ENCODE measurements at places on chromosomes 3 and 15. TPM values are rescaled to one million over a fixed set of nuclear protein-coding genes. Genes with fewer than 3 reads are reported as not detected.

DNA sequence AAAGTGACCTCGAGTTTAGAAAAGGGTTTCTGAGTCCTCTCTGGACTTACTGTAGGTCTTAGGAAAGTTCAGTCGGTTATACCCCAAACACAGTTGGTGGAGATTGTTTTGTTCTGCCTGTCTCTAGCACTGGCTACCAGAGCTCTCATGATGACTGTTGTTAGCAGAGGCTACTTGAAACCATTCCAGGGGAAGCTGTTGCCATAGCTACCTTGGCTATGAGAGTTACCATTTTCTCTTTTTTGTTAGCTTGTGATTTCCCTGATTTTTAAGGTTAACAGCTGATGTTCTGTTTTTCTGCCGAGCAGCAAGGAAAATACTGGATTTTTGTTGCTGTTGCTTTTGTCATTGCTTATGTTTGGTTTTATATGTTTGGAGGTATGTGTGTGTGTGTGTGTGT lies 26.7 kb downstream of the ABHD2 start:
- peak; percentile 81 for DNase-seq

Gene GOLGA6D
- not detected for polyA plus RNA-seq

DNA sequence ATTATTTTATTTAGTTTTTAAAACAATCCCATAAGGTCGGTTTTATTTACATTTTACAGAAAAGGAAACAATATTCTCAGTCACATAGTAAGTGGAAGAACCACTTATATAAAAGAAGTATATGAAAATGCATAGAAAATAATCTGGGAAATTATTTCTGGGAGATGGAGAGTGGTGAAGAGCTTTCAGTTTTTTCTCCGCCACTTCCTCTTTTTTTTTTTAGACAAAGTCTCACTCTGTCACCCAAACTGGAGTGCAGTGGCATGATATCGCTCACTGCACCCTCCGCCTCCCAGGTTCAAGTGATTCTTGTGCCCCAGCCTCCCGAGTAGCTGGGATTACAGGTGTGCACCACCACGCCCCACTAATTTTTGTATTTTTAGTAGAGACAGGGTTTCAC lies 21.2 kb downstream of the RAD51 start:
- DNase-seq = no peak

GRCh38 chr3:18656410-18656809 lies 231.3 kb upstream of the SATB1 start:
- no peak for DNase-seq

DNA sequence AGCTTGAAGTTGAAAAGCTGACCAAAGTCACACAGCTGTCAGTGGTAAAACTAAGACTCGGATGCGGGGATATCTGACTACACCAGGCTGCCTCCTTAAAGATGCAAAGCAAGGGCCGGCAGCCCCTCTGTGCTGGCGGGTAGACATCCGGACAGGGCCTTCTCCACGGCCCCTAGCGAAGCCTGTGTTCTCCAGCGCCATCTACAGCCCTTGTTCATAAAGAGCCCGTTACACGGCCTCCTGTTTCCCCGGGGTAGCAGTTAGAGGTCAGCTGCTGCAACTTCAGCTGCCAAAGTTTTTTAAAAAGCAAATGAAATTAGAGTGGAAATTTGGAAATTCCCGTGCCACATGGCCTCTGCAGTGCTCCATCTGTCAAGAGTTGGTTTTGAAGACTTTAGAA lies 383.0 kb downstream of the TBL1XR1 start:
- peak; percentile 54 for DNase-seq

- DNase-seq = no peak
Measured at GRCh38 chr3:14262212-14262611, 83.6 kb downstream of the LSM3 start.

- DNase-seq = no peak
Measured at GRCh38 chr15:51865317-51865716, 35.9 kb downstream of the TMOD3 start.

Gene DGKG
- 3.8 TPM for polyA plus RNA-seq

DNA sequence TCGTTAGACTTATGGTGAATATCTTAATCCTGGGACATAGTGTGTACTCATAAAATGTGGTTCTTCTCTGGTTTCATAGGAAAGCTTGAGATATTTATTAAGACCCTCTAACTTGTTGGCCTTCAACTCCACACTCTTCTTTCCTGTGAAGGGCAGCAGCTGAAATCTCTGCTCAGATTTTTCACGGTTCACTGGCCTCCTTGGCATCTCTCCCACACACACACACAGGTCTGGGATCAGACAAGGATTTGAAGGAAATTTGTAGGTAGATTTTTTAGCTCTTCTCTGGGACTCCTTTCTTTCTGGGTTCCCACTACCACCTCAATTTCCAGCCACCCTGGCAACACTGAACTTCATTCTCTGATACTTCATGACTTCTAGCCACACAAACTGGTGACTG lies 70.2 kb downstream of the MYRIP start:
- DNase-seq = no peak

- DNase-seq = no peak
Measured at GRCh38 chr3:60333710-60334109, 917.5 kb downstream of the FHIT start.

Gene ITIH1
- not detected for polyA plus RNA-seq

Gene RMDN3
- polyA plus RNA-seq = 36.6 TPM

GRCh38 chr3:130711565-130712324 lies 34.9 kb downstream of the PIK3R4 start:
- no peak for DNase-seq

Gene CHRNA5
- polyA plus RNA-seq = 3.9 TPM

DNA sequence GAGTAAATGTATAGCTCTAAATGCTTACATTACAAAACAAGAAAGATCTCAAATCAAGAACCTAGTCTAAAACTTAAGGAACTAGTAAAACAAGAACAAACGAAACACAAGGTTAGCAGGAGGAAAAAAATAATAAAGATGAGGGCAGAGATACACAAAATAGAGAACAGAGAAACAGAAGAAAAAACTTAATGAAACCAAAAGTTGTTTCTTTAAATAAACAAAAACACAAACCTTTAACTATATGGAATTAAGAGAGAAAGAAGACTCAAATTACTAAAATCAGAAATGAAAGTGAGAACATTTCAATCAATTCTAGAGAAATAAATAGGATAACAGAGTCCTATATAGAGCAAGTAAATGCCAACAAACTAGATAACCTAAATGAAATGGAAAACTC lies 59.6 kb downstream of the DLG1 start:
- DNase-seq = no peak

- no peak for DNase-seq
Measured at GRCh38 chr15:99502182-99502581, 63.6 kb upstream of the MEF2A start.

Gene DNAH12
- polyA plus RNA-seq = not detected

DNA sequence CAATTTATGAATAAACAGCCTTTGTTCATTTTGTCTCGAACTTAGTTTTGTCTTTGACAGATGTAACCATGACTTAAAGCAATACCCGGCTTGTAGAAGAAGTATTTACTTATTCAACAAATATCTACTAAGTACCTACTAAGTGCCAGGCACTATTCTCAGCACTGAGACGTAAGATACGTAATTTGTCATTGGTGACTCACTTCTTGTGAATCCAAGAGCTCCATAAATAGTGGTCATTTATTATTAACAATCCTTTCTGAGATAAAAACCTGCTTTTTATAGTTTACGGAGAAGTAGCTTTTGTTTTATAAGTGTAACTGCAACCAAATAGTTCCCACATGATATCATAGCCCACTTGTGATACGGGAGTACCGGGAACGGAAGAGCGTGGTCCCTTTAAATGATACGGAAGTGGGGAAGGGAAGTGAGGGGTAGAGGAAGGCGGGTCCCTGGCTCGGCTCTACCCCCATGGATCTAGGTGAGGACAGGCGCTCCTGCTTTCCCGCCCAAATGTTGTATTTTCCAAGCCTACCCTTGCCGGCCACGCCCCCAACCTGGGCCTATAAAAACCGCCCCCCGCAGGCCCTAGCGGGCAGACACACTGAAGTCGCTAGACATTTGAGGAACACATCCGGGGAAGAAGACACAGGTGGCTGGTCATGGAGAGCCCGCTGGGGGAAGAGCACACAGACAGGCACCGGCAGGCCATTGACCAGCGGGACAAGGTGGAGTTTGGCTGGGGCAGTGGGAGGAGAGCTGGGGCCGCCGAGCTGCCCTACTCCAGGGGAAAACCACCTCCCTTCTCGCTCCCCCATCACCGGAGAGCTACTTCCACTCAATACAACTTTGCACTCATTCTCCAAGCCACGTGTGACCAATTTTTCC lies at the start of gene SAMMSON:
TSS of gene SAMMSON (plus strand) at position 594 of the 888 bp plus-strand sequence.
- DNase-seq = no peak

- DNase-seq = no peak
Measured at GRCh38 chr3:132854856-132855535, 132.8 kb upstream of the NPHP3 start.

Gene RASGRF1
- polyA plus RNA-seq = 9.4 TPM

Gene CADM2
- polyA plus RNA-seq = 5.9 TPM

Gene LSAMP
- polyA plus RNA-seq = 21.4 TPM

DNA sequence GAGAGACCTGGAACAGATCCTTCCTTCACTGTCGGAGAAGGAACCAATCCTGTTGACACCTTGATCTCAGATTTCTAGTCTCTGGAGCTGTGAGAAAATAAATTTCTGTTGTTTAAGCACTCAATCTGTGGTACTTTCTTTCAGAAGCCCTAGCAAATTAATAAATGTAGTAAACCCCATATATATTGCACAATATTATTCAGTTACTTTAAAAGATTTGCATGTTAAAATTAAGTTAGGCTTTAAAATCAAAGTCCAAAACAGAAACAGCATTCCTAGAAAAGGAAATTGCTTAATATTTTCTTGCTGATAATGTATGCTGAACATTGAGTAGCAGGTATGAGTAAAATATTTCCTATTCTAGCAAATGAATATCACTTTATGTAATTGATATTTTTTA lies 113.2 kb downstream of the LEKR1 start:
- no peak for DNase-seq

DNA sequence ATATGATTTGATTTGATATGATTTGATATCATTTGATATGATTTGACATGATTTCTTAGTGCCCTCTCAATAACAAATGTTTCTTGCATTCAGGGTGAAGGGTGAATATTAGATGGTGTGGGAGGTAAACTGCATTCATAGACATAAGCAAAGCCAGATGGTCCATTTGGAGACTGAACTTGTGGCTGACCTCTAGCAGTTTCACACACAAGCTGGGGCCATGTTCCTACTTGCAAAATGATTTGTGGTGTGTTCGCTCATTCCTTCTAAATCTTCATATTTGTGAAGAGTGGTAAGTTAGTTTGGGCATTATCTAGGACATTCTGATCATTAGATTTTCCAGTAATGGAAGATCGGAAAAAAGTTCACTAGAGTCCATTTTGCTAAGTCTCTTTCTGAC lies 40.5 kb upstream of the CCR4 start:
- DNase-seq = no peak

DNA sequence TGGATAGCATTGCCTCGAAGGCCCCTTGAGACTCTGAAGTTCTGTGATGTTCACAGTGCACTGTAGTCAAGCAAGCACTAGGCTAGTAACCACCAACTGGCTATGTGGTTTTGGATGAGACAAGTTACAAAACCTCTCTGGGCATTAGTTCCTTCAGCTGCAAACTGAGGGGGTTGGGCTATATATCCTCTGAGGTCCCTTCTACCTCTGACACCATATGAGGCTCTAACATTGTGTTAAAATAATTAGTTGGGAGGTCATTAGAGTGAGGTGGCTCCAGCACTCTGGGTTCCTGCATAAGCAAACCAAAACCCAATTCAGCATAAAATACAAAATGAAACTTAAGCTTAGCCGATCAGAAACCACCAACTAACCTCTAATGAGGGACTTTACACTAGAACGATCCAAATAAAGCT lies 209.5 kb upstream of the LRRN1 start:
- DNase-seq = no peak

DNA sequence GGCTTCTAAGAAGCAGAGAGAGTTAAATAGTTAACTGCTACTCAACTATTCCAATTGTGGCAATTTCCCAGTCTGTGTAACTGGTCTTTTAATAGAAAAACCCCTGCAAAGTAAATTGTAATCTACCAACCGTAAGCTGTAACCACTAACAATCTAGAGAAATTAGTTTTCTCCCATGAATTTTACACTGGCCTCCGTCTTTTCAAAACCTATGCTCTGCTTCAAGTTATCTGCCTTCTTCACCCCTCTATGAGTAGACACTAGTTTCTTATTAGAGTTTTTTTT lies 42.6 kb downstream of the LRRFIP2 start:
- DNase-seq = peak; percentile 10

GRCh38 chr3:193030276-193030675 lies 112.6 kb upstream of the MB21D2 start:
- DNase-seq = no peak

- DNase-seq = no peak
Measured at GRCh38 chr15:100529556-100529955, 806 bp upstream of the CERS3 start.

- no peak for DNase-seq
Measured at GRCh38 chr15:27532358-27532757, 561.4 kb downstream of the GABRG3 start.

DNA sequence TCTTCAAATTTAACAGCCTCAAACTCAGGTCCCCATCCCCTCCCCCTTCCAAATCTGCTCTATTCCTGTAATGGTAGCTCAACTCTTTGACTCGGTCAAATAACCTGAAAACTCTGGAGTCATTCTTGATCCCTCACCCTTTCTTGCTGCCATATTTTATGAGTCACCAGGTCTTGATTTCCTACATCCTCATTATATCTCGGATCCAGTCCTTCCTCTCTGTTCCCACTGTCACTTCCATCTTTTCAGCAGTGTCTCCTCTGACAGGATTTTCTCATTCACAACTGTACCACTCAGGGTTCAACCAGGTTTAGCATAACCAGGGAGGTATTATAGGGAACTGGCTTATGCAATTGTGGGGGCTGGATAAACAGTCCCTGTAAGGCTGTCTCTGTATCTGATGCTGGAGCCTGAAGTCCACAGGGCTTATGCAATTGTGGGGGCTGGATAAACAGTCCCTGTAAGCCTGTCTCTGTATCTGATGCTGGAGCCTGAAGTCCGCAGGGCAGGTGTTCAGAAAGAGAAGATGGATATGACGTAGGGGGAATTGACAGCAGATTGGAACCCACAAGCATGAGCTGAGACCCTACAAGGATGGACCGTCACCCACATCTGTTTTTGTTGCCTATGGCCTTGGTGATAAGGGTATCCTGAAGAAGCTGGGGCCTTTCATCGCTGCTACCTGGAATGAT lies 9.1 kb upstream of the FETUB start:
- no peak for DNase-seq

DNA sequence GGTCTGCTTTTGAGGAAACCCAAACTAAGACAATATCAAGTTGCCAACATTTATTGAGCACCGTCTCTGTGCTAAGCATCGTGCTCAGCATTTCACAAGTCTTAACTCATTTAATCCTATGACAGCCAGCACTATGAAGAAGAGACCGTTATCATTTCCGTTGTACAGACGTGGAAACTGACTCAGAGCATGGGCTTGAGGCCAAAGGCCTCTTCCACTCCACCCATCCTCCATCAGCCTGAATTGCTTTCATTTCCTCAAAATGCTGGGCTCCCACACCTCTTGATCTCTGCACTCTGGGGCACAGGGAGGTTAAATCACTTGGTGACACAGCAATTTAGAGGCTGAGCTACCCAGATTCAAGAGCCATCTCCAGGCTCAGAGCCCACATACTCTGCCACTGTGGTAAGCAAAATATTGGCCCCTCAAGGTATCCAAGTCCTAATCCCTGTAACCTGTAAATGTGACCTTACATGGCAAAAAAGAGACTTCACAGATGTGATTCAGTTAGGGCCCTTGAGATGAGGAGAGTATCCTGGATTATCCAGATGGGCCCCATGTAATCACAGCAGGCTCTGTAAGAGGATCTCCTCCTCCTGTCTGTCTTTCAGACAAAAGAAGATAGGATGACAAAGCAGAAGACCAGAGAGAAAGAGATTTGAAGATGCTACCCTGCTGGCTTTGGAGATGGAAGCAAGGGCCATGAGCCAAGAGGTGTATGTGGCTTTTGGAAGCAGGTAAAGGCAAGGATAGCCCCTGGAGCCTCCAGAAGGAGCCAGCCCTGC lies 24.3 kb upstream of the FLNB start:
- DNase-seq = no peak

Gene LIPC
- 0.63 TPM for polyA plus RNA-seq
